HT-29 (cell line): ENCODE measurements at places on chromosomes 16 and 17. TPM values are rescaled to one million over a fixed set of nuclear protein-coding genes. Genes with fewer than 3 reads are reported as not detected.

NTN3 gene
- total RNA-seq: not detected in 2 replicates

KRTAP9-1 gene
- not detected in 2 replicates for total RNA-seq

VEZF1 gene
- total RNA-seq: 39.5 and 47.5 TPM in 2 replicates

NPW gene
- total RNA-seq: 0.91 and 2.7 TPM in 2 replicates

LRRC46 gene
- total RNA-seq: 0.10 TPM in 1 of 2 replicates, not detected in the other

STH gene
- not detected in 2 replicates for total RNA-seq

CHTF18 gene
- 121 and 145 TPM in 2 replicates for total RNA-seq

INCA1 gene
- 0.13 and 0.81 TPM in 2 replicates for total RNA-seq

TPPP3 gene
- total RNA-seq: 70.5 and 70.9 TPM in 2 replicates

SYNRG gene
- 6.7 and 7.1 TPM in 2 replicates for total RNA-seq

FN3KRP gene
- total RNA-seq: 24.2 and 25.9 TPM in 2 replicates

MT1A gene
- total RNA-seq: 2.0 and 6.6 TPM in 2 replicates

KRT32 gene
- not detected in 2 replicates for total RNA-seq

TMEM92 gene
- total RNA-seq: 5.9 and 17.8 TPM in 2 replicates

LGALS9 gene
- total RNA-seq: 58.5 and 61.4 TPM in 2 replicates

RND2 gene
- 0.13 TPM in 1 of 2 replicates, not detected in the other for total RNA-seq

GP1BA gene
- not detected in 2 replicates for total RNA-seq

CBX4 gene
- 71.4 and 72.0 TPM in 2 replicates for total RNA-seq

NPTX1 gene
- not detected in 2 replicates for total RNA-seq

SPIRE2 gene
- 25.2 and 30.4 TPM in 2 replicates for total RNA-seq

HBQ1 gene
- total RNA-seq: not detected in 2 replicates

ABCC1 gene
- total RNA-seq: 26.1 and 35.2 TPM in 2 replicates

HOXB1 gene
- 0.08 TPM in 1 of 2 replicates, not detected in the other for total RNA-seq

VWA3A gene
- total RNA-seq: not detected in 2 replicates

SLC6A2 gene
- not detected in 2 replicates for total RNA-seq

TEKT1 gene
- total RNA-seq: not detected in 2 replicates

NPIPB2 gene
- 0.60 and 1.1 TPM in 2 replicates for total RNA-seq

ADAP2 gene
- total RNA-seq: 0.08 TPM in 1 of 2 replicates, not detected in the other

ABCC11 gene
- total RNA-seq: not detected in 2 replicates

FOXF1 gene
- total RNA-seq: not detected in 2 replicates

SMPD3 gene
- total RNA-seq: 45.7 and 50.7 TPM in 2 replicates

CDRT4 gene
- total RNA-seq: 0.20 TPM in 1 of 2 replicates, not detected in the other

CES5A gene
- total RNA-seq: not detected in 2 replicates

CDH5 gene
- 0.05 TPM in 1 of 2 replicates, not detected in the other for total RNA-seq

GDPD1 gene
- 0.65 TPM in 1 of 2 replicates, not detected in the other for total RNA-seq

SDR42E1 gene
- total RNA-seq: 3.4 and 10.2 TPM in 2 replicates

ASGR2 gene
- not detected in 2 replicates for total RNA-seq

ABCA8 gene
- not detected in 2 replicates for total RNA-seq

TP53TG3C gene
- not detected in 2 replicates for total RNA-seq

PLD6 gene
- 3.5 and 3.9 TPM in 2 replicates for total RNA-seq

PEMT gene
- total RNA-seq: 64.4 and 78.5 TPM in 2 replicates

GNGT2 gene
- not detected in 2 replicates for total RNA-seq

KDM6B gene
- total RNA-seq: 5.3 and 17.6 TPM in 2 replicates

DGKE gene
- total RNA-seq: 4.4 and 10.2 TPM in 2 replicates

CA5A gene
- total RNA-seq: not detected in 2 replicates

SGCA gene
- not detected in 2 replicates for total RNA-seq

MYADML2 gene
- total RNA-seq: not detected in 2 replicates

CDRT15L2 gene
- not detected in 2 replicates for total RNA-seq

WSCD1 gene
- total RNA-seq: not detected in 2 replicates

CCDC200 gene
- total RNA-seq: not detected in 2 replicates

ADGRG3 gene
- not detected in 2 replicates for total RNA-seq

PNMT gene
- total RNA-seq: 0.25 and 0.65 TPM in 2 replicates

ARHGAP23 gene
- total RNA-seq: 326 and 391 TPM in 2 replicates

FAM171A2 gene
- total RNA-seq: 2.1 and 3.0 TPM in 2 replicates

GNG13 gene
- not detected in 2 replicates for total RNA-seq

NUDT21 gene
- total RNA-seq: 165 and 185 TPM in 2 replicates
